ENCODE measurements at places on chromosomes 4 and X.

DNA sequence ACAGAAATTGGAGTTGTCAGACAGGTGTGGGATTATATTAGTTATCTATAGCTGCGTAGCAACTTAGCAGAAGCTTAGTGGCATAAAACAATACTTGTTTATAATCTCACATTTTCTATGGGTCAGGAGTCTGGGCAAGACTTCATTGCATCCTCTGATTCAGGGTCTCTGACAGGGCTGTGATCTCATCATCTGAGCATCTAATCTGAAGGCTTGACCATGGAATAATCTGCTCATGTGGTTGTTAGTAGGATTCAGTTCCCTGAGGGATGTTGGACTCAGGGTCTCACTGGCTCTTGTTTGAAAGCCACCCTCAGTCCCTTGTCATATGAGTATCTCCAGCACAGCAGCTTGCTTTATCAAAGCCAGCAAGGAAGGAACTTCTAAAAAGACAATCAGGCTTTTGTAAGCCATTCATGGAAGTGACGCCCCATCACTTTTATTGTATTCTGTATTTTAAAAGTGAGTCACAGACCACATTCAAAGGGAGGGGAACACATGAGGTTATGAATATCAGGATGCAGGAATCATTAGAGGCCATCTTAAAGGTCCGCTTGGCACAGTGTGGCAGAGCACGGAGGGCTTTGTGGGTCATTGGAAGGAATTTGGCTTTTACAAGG, 37.2 kb upstream of the FAM9B start:
- no peak for DNase-seq

GRCh38 chr4:153940916-153941315, 152.0 kb upstream of the SFRP2 start:
- DNase-seq, result no peak

GRCh38 chr4:158656439-158656838, 15.2 kb downstream of the C4orf46 start:
- DNase-seq, result no peak

- no peak for DNase-seq
Observed at GRCh38 chr4:97197106-97197505, 946.2 kb downstream of the STPG2 start.

DNA sequence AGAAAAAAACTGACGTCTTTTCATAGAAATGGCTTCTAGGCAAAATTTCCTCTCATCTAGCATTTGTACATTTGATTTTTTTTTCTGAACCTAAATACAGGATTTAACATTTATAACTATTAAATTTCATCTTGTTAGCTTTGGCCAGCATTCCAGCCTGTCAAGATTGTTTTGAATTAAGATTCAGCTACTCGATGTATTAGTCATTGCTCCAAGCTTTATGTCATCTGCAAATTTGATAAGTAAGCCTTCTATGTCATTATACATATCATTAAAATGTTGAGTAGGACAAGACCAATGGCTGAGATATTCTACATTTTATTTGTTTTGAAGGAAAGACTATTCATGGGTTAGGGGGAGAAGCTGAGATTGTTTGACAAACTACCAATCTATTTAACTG, 46.7 kb downstream of the DDX53 start:
- DNase-seq, result no peak

DNA sequence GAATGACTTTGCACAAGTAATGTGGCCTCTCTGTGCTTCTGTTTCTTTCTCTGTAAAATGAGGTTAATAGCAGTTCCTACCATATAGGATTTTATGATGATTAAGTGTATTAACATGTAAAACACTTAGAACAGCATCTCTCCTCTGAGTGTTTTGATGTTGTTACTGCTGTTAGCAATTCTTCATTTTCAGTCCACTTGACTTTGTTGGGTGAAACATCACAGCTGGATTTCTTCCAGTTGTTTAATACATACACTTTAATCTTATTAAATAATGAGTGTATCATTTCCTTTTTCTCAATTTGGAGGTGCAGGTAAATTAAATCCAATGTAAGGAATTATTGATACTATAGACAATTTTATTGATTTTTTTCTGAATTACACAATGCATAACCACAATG, 113.6 kb downstream of the KDR start:
- DNase-seq, result no peak
